ENCODE measurements at places on chromosomes 6 and 20. TPM values are rescaled to one million over a fixed set of nuclear protein-coding genes. Genes with fewer than 3 reads are reported as not detected.

The SNX9 gene
- 28.7 TPM for total RNA-seq

The ADGRF4 gene
- total RNA-seq, result not detected

DNA sequence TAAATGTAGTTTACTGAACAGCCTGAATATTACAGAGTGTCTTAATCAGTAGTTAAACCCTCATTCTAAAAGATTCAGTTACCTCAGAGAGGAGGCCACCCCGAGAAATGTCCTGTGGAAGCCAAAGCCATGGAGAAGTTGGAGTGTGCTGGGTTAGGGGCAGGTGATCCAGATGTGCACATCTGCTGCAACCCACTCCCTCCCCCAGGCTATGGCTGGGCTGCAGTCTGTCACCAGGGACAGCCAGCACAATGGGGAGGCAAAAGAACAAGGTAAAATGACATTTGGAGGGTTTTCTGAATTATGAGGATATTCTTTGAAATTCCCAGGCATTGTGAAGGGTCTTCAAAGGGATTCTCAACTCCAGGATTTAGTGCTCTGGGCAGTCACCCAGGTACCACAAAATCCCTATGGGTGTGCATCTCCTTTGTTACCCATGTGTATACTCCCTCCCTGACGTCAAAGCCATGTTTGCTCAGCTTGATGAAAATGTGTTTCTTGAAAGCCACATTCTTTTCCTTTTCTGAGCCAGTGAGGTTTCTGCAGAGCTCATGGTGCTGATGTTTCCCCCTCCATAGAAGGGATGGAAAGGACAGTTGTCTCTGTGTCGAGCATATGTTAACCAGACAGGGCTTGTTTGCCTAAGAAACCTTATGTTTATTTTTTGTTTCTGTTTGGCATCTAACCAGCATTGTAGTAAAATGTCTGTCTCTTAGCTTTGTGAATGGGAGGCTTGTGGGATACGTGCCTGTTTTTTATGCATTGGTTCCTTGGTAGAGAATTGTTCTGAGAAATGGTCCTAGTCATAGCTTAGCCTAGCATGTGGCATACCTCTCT is 212.3 kb upstream of the TBX18 start:
- DNase-seq, result no peak

GRCh38 chr6:155228546-155229166 is 35.2 kb upstream of the CLDN20 start:
- DNase-seq, result no peak

DNA sequence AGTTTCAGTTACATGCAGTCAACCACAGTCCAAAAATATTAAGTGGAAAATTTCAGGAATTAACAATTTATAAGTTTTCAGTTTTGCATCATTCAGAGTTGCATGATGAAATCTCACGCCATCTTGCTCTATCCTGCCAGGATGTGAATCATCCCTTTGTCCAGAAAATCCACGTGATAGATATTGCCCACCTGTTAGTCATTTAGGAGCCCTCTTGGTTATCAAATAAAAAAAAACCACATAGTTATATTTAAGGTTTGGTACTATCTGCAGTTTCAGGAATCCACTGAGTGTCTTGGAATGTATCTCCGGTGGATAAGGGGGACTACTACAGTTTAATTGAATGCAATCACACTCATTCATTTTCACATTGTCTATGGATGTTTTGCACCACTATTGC is 1249.0 kb upstream of the CITED2 start:
- DNase-seq, result no peak

- no peak for DNase-seq
These were observed 61.5 kb downstream of the SEL1L2 start for GRCh38 chr20:13928901-13929300.

DNA sequence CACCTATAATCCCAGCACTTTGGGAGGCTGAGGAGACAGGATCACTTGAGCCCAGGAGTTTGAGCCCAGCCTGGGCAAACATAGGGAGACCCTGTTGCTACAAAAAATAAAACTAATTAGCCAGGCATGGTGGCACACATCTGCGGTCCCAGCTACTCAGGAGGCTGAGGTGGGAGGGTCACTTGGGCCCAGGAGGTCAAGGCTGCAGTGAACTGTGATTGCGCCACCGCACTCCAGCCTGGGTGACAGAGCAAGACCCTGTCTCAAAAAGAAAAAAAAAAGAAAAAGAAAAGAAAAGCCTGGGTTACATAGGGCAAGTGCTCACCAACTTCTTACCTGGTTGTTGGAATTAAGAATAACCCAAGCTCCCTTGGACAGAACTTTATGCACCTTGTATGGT is 14.6 kb upstream of the MYB start:
- no peak for DNase-seq
